ENCODE measurements at places on chromosomes 6 and 20.

DNA sequence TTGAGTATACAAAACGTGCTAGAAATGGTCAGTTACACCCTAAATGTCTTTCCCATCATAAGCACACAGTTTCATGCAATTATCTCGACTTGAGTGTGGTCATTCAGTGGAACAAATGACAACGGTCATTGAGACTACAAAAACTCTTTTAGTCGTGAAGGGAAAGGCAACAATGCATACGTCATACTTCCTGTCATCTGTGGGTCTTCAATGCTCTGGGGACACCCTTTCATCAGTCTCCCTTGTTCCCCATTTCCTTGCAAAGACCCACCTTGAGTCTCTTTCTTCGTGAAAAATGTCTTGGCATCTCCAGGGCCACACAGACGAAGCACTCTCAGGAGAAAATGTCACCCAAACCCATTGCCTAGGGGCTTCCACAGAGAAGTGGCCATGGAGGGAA is 238.5 kb downstream of the GMPR start:
- no peak for DNase-seq

DNA sequence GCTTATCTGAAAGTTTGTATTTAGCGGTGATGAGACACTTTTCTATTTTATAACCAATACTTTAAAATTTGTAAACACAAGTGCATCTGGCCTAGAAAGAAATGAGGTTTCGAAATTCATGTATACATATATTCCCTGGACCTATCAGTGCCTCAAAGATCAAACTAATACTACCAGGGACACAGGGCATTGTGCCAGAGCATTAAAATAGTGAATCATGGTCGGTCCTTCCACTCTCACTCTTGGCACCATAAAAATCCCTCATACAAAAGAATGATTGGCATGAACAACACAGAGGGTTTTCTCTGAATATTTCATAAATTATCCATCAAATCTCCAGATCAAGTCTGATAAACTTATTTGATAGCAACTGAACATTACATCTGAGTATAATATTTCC is 62.0 kb downstream of the MMUT start:
- no peak for DNase-seq

- DNase-seq = peak; percentile 99
Observed at GRCh38 chr20:47334022-47334551, 22.4 kb downstream of the ZMYND8 start.

DNA sequence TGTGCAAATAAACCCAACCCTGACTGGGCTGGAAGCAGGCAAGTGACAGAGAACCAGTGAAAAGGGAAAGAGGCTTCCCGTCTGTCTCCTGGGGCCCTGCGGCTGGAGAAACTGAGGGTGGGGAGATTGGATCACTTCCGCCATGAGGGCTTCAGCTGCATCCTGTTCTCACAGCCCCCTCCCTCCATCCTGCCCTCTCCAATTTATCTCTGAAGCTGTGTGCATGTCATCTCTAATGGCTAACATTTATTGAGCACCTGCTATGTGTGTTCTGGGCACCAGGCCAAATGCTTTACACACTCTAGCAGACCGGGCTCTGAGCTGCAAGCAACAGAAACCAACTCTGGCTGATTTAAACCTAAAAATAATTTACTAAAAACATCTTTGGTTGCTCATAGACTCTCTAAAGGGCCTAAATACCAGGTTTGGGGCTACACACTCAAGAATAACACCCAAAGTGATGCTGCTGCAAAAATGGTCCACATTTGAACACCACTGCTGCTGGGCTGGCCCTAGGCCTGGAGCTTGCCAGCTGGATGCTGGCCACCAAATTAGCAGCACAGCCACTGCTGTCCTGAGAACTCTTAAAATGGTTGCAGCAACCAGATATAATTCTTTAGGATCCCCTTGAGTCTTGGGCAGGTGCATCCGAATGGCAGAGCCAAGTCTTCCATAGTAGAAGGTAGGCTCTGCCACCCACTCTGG is 123.6 kb upstream of the LRFN2 start:
- DNase-seq = peak; percentile 16
